Spleen (tissue), 13 donors: ENCODE measurements at places on chromosomes 2 and 18. TPM values are rescaled to one million over a fixed set of nuclear protein-coding genes. Genes with fewer than 3 reads are reported as not detected.

DNA sequence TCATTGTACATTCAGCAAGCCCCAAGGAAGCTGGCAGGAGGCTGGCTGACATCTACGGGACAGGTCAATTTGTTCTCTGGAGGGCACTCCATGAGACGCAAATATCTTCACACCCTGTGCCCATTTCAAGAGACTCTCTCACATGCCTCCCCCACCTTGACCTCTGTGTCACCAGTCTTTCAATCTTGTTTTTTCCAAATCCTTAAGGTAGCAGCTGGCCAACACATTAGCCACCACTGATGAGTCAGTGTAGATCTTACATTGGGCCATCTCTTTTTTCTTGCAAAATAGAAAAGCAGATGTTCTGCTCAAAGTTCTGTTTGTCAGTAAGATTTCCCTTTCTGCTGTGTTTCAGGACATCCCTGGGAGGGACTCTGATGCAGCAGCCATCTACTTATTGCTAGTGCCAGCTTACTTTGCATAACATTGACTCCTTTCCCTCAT, 1.7 kb upstream of the DPP4 start:
- no peak for DNase-seq

COL4A3 gene
- polyA plus RNA-seq = 6.1 TPM

DNA sequence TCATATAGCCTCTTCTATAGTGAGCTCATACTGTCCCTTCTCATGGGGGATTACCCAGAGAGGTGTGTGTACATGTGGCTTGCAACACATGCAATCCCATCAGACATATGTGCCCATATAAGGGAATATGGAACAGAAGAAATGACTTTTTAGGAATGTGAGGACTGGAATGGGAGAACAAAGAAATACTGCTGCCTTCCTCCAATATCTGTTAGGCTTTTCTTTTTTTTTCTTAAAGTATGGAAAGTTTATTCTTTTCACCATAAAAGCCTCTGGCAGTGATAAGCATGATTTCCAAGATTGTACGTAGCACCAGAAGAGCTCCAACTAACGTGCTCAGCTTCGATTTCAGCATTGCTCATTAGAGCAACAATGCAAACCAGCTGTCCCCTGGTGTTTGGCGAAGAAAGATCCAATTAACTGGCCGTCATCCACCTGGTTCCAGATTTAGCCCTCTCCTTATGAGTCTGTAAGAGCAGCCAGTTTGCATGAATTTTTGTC, 113.6 kb downstream of the ADCYAP1 start:
- no peak for DNase-seq

ATG9A gene
- polyA plus RNA-seq = 12.6 TPM

DNA sequence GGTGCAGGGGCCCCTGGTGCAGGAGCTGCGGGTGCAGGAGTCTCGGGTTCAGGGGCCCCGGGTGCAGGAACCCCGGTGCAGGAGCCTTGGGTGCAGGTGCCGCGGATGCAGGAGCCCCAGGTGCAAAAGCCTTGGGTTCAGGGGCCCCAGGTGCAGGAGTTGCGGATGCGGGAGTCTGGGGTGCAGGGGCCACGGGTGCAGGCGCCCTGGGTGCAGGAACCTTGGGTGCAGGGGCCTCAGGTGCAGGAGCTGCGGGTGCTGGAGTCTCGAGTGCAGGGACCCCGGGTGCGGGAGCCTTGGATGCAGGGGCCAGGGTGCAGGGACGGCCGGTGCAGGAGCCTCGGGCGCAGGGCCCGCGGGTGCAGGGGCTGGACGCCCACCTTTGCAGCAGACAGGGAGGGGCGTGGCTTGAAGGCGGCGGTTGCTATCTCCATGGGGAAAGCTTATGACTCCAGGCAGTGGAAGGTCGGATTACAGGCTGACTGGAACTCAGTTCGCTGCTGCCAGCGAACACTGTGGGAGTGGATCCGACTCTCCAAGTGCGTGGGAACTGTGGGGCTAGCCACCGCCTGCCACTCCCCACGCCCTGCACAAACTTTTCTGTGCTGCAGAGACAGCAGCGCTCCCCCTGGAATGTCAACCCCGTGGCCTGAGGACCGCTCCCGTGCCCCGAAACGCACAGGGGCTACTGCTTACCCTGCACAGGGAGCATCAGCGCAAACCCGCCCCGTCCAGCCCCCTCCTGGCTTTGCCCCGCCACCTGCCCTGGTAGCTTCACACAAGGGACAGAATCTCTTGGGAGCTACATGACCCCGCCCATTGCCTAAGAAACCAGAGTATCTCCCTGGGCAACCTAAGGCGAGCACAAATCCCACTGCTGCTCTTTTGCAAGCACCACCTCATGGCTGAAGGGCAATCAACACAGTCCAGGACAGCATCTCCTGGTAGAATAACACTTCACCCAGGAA, 40.3 kb downstream of the COPS9 start:
- no peak for DNase-seq

GRCh38 chr2:25320077-25320476, 21.6 kb downstream of the DNMT3A start:
- no peak for DNase-seq

- no peak for DNase-seq
Observed at GRCh38 chr2:97798416-97798815, 85.0 kb downstream of the ZAP70 start.

GRCh38 chr2:226845386-226846116, 9.7 kb downstream of the RHBDD1 start:
- DNase-seq = no peak

DNA sequence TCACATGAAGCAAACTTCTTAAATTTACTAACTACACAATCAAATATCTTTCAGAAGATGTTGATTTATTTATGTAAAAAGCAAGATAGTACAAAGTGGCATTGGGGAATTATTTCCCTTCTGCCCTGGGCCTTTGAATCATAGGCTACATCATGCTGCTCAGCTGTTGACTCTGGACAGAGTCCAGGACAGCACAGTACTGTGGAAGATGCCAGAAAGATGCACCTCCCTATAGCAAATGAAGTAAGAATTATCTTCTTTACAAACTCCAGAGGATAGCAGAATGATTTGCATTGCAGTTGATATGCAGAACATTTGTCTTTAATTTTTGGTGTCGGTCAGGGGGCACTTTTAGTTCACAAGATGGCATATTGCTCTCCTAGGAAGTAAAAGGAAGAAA, 1354.5 kb upstream of the ZEB2 start:
- DNase-seq = no peak

DNA sequence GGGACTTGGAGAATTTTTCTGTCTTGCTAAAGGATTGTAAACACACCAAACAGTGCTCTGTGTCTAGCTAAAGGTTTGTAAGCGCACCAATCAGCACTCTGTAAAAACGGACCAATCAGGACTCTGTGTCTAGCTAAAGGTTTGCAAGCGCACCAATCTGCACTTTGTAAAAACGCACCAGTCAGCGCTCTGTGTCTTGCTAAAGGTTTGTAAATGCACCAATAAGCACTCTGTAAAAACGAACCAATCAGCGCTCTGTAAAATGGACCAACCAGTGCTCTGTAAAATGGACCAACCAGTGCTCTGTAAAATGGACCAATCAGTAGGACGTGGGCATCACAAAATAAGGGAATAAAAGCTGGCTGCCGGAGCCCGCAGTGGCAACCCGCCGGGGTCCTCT, 16.5 kb downstream of the ABI2 start:
- no peak for DNase-seq

DNA sequence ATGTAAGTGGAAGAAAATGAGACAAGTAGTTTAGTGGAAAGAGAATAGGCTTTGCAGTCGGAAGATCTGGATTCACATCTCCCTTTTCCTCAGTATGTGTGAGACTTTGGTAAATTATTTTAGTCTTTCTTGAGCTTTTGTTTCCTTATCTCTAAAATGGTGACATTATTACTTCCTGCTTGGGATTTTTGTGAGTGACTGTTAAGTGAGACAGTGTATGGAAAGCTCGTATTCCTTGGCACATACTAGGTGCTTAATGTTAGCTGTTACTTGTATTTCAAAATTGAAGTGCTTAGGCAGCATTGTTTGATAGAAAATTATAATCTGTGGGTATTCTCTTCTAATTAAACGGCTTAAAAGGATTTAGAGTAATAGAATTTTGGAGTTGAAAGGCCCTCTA, 2.0 kb downstream of the ZNF638 start:
- DNase-seq = no peak

GRCh38 chr2:28322456-28322855, 70.2 kb upstream of the FOSL2 start:
- no peak for DNase-seq

EFHD1 gene
- 19.2 TPM for polyA plus RNA-seq

DNA sequence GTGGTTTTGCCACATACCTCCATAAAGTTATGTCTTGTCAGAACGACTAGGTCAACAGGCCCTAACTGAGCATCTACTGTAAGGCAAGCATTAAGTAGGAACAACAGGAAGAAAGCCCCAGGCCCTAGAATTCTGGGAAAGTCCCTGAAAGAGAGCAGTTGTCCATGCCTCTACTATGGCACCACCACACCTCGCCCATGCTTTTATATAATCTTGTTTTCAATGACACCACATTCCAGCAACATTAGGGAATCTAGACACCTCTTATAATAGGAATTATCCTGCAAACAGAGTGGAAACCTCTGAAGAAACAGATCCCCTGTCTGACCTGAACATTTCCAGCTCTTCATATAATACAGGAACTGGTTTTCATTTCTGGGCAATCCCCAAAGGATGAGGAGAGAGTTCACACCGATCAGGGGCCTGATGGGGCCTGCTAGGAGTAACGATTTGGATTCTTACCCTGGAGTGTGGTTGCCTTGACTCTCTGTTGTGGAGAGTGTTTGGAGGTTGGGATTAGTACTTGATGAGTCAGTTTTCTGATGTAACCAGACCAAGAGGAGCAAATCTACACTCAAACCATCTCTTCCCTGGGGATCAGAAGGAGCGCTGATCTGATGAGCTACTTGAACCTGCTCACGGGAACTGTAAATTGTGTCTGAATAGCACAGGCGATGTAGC, 31.9 kb upstream of the CEP68 start:
- no peak for DNase-seq

TXNDC2 gene
- polyA plus RNA-seq = not detected

DNA sequence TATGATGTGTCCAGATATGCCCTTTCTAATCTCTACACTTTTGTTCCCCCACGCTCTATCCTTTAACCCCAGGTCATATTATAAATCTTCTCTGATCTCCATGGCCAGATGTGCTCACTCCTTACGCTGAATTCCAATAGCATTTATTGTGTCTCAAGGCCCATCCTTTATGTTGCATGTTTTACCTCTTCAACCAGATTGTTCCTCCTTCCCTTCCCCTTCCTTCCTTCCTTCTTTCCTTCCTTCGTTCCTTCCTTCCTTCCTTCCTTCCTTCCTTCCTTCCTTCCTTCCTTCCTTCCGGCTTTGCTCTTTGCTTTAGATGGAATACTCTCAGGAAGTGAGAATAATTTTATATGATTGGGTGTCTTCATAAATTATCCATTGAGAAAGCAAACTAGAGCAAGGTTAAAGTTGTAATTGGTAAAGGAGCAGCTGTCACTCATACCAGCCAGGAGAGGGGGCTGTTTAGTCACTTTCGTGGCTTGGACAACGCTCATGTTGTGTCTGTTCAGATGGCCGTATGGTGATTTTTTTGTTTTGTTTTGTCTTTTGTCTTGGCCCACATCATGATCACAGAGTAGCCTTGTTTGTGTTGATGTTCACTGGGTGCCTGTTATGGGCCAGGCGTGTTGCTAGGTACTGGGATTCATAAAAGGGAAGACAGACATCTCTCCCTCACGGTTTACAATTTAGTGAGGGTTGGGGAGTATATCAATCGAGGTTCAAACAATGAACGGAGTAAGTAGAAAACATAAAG, 68.0 kb downstream of the DAW1 start:
- no peak for DNase-seq

FMNL2 gene
- 8.8 TPM for polyA plus RNA-seq

GRCh38 chr18:76384861-76385680, 110.0 kb downstream of the ZNF516 start:
- DNase-seq = no peak

SPC25 gene
- 0.54 TPM for polyA plus RNA-seq

DNA sequence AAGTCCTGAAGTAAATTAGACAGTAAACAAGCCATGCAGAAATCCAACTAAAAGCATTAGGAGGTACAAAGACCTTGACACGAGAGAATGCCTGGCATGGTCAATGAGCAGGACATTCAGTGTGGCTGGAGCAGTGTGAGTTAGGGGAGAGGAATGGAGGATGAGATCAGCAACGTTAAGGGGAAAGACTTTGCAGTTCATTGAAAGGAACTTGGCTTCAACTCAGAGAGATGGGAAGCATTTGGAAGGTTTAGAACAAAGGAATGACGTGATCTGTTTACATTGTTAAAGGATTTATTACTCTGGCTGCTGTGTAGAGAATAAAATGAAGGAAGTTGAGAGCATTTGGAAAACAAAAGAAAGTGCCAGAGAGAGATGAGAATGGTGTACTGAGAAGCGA, 621.3 kb downstream of the XIRP2 start:
- DNase-seq = no peak

GRCh38 chr2:133755480-133756300, 187.4 kb upstream of the NCKAP5 start:
- no peak for DNase-seq

DNA sequence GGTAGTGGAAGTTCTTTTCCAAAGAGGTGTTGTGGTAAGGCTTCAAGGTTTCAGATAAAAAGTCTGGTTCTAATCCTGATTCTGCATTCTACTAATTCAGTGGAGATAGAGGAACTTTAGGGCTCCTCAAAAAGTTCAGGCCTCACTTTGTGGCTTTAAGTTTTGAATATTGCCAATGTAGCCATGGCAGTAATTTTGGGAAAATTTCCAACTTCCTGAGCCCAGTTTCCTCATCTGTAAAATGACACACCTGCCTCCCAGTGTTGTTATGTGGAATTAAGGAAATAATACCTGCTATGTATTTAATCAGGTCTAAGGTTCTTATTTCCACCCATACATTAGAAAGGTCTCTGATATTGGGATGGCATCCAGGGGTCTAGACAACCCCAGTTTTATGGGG, 147.6 kb upstream of the ITGA6 start:
- DNase-seq = no peak
